ENCODE measurements at places on chromosomes 7 and 10.

DNA sequence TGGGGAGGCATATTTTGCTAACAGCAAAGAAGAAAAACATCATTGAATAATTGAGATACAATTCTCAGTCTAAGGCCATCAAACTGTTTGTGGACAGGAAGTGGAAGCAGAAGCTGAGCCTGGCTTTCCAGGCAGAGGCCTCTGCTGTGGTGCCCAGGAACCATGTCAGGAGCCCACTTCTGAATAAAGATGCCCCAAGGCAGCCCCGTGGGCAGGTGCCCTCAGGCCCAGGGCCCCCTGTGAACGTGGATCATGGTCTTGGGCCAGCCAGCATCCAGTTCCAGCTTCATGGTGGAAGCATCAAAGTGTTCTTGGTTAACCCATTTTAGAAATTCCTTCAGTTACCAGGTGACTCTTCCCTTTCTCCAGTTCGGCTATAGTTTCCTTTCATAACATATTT, 346.8 kb downstream of the PTPRN2 start:
- DNase-seq, result no peak

GRCh38 chr7:70698219-70698832, 433.6 kb upstream of the GALNT17 start:
- DNase-seq, result peak; percentile 59

GRCh38 chr7:131869169-131869844, 312.9 kb upstream of the PODXL start:
- DNase-seq, result no peak

GRCh38 chr10:69250041-69250440, 28.3 kb upstream of the HK1 start:
- no peak for DNase-seq

GRCh38 chr7:137835486-137836112, 11.2 kb downstream of the DGKI start:
- DNase-seq, result no peak

- no peak for DNase-seq
Observed at GRCh38 chr10:43307306-43307705, 40.4 kb upstream of the RASGEF1A start.

DNA sequence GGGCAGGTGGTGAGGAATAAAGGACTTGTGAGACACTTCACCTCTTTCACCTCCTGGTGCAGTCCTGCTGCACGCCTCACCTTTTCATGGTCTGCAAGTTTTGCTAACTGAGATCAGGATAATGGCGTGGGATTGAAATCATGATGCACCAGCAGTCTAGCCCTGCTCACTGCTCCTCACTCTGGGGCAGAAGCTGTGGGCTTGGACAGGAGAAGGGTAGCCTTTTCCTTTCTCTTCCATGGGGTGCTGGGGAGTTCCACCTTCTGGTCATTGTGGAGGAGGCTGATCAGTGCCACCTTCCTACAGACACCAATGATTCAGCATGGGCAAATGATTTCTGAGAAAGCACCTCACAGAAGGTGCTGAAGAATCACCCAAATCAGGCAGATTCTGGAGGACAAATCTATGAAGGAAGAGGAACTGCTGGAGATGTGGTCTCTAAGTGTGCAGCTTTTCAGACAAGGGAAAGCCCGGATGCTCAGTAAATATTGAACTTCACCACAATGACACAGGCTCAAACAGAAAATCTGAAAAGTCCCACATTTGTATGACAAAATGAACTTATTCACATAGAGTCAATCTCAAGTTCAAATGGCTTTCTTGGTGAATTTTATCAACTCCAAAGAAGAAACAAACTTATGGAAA, 19.7 kb downstream of the MBL2 start:
- no peak for DNase-seq

- no peak for DNase-seq
Observed at GRCh38 chr10:82826132-82826531, 951.1 kb downstream of the NRG3 start.

DNA sequence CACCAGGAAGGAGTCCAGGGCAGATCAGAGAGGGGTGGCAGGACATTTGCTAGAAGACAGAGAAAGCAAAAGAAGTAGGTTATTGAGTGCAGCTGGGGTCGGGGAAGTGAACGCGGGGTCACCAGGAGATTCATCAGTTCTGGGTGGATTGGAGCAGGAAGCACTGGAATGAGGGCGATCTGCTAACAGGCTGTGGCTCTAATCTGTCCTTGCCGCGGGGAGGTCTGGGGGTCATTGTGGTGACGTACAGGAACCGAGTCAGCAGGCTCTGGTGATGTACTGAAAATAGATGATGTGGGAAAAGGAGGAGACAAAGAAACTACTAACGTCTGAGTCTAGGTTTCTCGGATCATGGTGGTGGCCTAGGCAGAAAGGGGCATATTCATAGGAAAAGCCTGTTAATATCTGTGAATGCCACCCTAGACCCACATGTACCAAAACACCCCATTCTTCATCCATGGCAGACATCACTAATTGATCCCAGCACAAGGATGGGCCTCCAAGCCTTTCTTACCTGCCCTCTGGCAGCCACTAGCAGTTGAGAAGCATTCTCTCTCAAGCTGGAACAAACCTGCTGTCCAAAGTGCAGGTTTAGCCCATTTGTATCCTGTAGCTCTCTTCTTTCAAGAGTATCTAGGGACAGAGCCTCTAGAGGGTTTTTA, 134.5 kb downstream of the C10orf105 start:
- DNase-seq, result no peak
